ENCODE measurements at places on chromosomes 16 and 17. TPM values are rescaled to one million over a fixed set of nuclear protein-coding genes. Genes with fewer than 3 reads are reported as not detected.

- H3K27me3 ChIP-seq: no peaks in the 10 kb centered on the region
- no peak for DNase-seq
- H3K27ac ChIP-seq: no peak overlapping the region
- H3K4me3 ChIP-seq: no peak overlapping the region
- H3K4me1 ChIP-seq: no peaks in the 10 kb centered on the region
- H3K36me3 ChIP-seq: no peaks in the 10 kb centered on the region
Measured at GRCh38 chr16:13036600-13036999, 135.2 kb downstream of the SHISA9 start.

Gene PDILT
- total RNA-seq: not detected

DNA sequence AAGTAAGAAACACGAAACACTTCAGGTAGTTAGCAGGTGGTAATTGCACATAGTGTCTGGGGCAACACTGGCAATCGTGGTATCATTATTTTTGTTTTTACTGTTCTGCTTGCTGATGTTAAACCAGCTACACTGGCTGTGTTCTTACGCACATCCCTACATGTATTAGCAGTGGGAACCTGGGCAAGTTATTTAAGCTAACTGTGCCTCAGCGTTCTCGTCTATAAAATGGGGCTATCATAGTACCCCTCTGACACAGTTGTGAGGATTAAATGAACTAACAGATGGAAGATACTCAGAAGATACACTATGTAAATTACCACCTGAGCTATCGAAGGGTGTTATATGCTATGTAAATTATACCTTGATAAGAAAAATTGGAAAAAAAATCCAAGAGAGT is 117.4 kb downstream of the SNX29 start:
- peaks cover 22% of the 10 kb centered on the region for H3K4me1 ChIP-seq
- H3K4me3 ChIP-seq: no peak overlapping the region
- H3K27me3 ChIP-seq: no peaks in the 10 kb centered on the region
- H3K36me3 ChIP-seq: no peaks in the 10 kb centered on the region
- H3K27ac ChIP-seq: no peak overlapping the region

DNA sequence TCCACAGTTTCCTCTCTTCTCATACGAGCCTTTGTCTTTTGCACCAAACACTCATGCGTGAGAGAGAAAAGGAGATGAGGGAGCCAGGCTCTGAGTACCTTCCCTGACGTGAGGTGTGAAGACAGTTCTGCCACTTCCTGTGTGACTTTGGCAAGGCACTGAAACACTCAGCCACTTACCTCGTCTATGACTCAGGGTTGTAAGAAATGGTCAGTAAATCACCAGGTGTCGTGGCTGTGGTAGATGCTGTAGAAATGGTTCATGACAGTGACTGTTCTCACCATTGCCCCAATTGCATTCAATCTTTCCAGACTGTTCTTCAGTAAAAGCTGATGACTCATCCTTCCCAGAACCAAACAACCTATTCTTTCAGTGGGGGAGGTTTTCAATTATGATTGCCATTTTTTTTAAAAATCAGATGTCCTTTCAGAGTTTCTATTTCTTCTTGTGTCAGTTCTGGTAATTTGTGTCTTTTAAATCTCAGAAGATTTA is 49.2 kb upstream of the CBFA2T3 start:
- no peaks in the 10 kb centered on the region for H3K36me3 ChIP-seq
- DNase-seq: no peak
- no peaks in the 10 kb centered on the region for H3K4me1 ChIP-seq
- no peak overlapping the region for H3K27ac ChIP-seq
- no peak overlapping the region for H3K4me3 ChIP-seq

DNA sequence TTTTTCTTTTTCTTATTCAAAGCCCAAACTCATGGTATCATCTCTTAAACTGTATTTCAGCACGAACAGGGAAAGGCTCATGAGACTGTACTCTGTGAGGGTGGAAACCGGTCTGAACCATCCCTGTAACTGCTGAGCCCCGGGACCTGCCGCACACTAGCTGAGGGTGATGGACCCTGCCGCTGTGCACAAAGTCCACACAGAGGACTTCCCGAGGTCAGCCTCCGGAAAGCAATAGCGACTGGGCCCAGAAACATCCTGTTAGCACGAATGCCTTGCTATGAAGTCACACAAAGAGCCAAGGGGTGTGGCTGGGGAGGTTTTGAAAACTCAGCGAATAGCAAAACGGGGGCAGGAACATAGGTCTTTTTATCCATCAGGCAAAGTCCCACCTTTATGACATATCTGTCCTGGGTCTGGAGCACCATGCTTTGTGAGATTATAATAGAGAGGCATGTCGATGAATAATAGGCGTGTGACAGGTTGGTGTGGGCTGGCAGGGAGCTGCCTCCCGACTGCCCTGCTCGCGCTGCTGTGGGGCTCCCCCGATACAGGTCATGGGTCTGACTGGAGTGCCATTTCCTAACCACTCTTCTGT is 33.4 kb downstream of the CDK5R1 start:
- H3K36me3 ChIP-seq: no peaks in the 10 kb centered on the region
- H3K4me1 ChIP-seq: no peaks in the 10 kb centered on the region
- no peak overlapping the region for H3K27ac ChIP-seq
- H3K27me3 ChIP-seq: no peaks in the 10 kb centered on the region
- H3K4me3 ChIP-seq: peak overlapping the region; percentile 47

- no peaks in the 10 kb centered on the region for H3K36me3 ChIP-seq
- no peaks in the 10 kb centered on the region for H3K4me1 ChIP-seq
- no peak overlapping the region for H3K4me3 ChIP-seq
- no peak overlapping the region for H3K27ac ChIP-seq
- no peak for DNase-seq
Measured at GRCh38 chr16:84498223-84498610, 6.2 kb downstream of the MEAK7 start.

Gene IRX5
- total RNA-seq: 0.57 TPM

DNA sequence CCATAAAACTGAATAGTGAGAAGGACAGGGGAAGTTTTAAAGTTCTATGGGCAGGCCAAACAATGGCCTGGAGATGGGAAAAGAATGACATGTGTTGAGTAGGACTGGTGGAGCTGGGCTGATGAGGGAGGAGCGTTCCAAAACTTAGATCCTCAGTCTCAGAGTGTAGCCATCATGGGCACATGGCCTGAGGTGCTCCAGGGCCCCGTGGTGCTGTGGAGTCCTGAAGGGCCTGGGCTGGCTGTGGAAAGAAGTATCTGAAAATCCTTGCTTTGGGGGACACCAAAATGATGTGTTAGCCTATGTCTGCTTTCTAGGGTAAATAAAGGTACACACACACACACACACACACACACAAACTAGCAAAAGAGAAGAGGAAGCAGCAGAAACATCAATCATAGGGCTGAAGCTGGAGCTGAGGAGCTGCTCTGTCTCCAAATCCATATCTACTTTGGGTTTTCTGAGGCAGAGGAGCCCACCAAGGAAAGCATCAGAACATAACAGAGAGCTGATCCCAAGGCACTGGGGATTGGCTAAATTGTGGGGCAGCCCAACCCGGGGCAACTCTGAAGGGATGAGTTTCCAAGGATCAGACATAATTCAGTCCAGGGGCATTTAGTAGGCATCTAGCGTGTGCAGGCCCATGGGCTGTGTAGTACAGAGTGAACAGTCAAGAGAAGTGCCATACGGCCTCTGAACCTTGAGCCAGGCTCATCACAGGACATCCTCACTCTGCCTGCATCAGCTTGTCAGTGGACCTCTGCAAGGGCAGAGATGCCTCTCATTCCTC is 85.2 kb downstream of the C16orf78 start:
- DNase-seq: no peak
- H3K27ac ChIP-seq: no peak overlapping the region
- H3K36me3 ChIP-seq: no peaks in the 10 kb centered on the region
- H3K4me1 ChIP-seq: no peaks in the 10 kb centered on the region
- H3K4me3 ChIP-seq: no peak overlapping the region

DNA sequence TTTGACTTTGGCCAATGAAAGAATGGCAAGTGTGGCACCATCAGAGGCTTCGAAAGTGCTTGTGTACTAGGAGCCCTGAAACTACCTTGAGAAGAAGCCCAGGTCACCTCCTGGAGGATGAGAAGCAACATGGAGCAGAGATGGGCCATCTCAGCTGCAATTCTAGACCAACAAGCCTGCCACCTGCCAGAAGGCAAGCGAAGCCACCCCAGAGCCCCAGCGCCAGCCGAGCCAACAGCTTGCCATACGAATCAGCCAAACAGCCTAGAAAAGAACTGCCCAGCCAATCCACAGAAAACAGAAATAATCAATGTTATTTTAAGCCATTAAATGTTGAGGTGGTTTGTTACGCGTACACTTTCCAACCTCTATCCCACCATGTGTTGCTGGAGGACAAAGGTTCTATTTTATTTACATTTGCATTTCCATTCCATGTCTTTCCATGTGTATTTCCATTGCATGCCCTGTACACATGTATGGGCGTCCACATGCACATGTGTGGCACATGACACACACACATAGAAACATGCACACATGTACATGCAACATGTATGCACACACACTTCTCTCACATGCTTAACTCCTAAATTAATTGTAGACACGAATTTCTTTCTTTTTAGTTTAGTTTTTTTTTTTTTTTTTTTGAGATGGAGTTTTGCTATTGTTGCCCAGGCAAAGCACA is 144.3 kb upstream of the TNRC6C start:
- DNase-seq: no peak
- H3K36me3 ChIP-seq: no peaks in the 10 kb centered on the region
- H3K4me3 ChIP-seq: no peak overlapping the region
- H3K27ac ChIP-seq: no peak overlapping the region

Gene TPSD1
- 0.23 TPM for total RNA-seq

Gene NPIPA8
- not detected for total RNA-seq

Gene IL34
- 1.1 TPM for total RNA-seq

GRCh38 chr17:61805399-61805798 is 57.9 kb downstream of the BRIP1 start:
- H3K4me3 ChIP-seq: no peak overlapping the region
- no peak overlapping the region for H3K27ac ChIP-seq
- no peaks in the 10 kb centered on the region for H3K36me3 ChIP-seq
- no peaks in the 10 kb centered on the region for H3K27me3 ChIP-seq
- H3K4me1 ChIP-seq: no peaks in the 10 kb centered on the region
- DNase-seq: no peak

- H3K4me3 ChIP-seq: peak overlapping the region; percentile 52
- peaks cover 13% of the 10 kb centered on the region for H3K4me1 ChIP-seq
- peak overlapping the region; percentile 73 for H3K27ac ChIP-seq
- DNase-seq: peak; percentile 44
Measured at GRCh38 chr17:44557651-44558285, 484 bp downstream of the FZD2 start.

Gene FBXO39
- 1.4 TPM for total RNA-seq

All from ovary (tissue), 10 donors.